ENCODE measurements at places on chromosomes 16 and 17.

DNA sequence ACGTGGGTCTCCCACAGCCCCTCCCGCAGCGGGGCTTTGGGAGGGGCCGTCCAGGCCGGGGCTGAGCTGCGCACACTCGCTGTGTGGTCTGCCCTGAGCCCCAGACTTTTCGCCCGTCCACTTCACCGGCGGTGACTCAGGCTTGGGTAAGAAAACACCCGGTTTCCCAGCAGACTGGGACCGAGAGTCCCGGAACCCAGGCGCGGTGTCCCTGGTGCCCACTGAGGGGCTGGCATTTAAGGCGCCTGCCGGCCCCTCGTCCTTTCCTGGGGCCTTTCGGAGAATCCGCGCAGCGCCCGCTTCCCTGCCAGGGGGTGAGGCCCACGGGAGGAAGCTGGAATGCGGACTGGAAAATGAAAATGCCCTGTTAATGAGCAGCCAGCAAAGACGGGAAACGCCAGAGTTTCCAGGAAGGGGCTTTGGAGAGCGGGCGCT lies 100.3 kb downstream of the C16orf95 start:
- DNase-seq = no peak

- no peak for DNase-seq
These were observed 129.9 kb upstream of the CACNG5 start for GRCh38 chr17:66704858-66705520.

DNA sequence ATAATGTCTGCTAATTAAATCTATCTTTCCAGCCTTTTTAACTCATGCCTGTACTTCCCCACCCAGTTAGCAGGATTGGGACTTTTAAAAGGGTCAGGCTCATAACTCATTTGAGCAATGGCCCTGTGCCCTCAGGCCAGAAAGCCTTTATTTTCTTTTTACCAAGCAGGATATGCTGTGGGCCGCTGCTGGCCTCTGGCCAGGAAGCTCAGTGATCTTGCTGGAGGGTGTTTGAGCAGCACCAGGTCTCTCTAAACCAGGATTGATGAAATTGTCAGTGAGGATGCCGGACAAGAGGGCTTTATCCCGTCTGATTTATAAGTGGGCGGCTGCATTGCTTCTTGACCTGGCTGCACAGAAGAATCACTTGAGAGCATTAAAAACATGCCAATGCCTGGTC lies 187.8 kb downstream of the RAB11FIP4 start:
- DNase-seq = peak; percentile 53

DNA sequence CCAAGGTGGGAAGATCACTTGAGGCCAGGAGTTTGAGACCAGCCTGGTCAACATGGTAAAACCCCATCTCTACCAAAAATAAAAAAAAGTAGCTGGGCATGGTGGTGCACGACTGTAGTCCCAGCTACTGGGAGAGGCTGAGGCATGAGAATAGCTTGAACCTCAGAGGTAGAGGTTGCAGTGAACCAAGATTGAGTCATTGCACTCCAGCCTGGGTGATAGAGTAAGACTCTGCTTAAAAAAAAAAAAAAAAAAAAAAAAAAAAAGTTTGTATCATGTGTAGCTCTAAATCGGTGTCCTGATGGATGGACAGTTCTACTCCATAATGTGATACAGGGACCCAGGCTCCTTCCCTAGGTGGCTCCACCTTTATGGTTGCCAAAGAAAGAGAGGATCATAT lies 497.1 kb upstream of the RBFOX1 start:
- DNase-seq = no peak

DNA sequence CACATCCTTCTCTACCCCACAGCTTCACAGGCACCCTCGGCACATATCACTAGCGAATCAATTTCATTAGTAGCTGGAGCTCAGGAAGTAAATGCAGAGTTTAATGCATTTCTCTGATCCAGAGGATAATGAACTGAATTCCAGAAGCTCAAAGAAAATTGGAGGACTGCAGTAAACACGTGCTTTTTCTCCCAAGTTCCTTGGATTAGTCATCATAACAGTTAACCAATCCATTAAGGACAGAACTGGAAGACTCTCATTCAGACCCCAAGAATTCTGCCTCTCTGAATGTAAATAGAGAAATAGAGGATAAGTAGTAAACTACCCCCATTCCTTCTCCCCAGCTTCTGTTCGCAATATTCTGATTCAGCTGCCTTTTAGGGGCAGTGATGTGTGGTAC lies 40.7 kb downstream of the DUSP14 start:
- DNase-seq = no peak

DNA sequence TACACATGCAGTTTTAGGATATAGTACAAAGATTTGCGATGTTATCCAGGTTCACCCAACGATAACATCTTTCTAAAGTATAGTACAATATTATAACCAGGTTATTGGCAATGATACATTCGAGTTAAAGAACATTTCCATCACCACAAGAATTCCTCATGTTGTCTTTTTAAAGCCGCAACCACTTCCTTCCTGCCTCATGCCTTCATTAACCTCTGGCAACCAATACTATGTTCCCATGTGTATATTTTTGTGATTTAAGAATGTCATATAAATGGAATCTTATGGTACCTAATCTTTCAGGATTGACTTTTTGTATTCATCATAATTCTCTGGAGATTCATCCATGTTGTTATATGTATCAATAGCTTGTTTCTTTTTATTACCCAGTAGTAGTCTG lies 1183.2 kb downstream of the CDH11 start:
- DNase-seq = peak; percentile 28

DNA sequence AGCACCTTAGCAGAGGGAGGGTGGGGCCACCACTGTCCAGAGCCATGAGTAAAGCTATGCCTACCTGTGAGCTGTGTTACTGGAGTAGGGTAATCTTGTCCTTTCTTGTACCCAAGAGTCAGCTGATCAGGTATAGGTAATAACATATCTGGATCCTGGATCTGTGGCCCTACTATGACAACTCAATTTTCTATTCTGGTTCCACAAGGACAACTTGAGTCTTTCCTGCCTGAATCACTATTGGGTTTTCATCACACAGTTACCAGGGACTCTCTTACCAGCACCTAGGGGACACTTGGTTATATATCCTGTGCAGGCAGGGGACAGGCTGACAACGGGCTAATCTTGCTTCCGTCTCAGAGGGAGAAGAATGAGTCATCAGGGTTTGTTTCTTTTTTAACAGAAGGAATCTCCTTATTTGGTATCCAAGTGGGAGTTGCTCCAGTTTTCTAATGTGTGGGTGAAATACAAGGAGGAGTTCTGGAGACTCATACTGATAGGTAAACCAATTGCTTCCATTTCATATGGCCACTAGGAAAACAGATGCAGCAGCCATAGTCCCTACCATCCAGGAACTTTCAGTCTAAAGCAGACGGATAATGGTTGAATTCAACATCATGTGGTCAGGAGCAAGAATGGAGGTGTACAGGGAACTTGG lies 6.8 kb downstream of the ZNF267 start:
- DNase-seq = peak; percentile 86

DNA sequence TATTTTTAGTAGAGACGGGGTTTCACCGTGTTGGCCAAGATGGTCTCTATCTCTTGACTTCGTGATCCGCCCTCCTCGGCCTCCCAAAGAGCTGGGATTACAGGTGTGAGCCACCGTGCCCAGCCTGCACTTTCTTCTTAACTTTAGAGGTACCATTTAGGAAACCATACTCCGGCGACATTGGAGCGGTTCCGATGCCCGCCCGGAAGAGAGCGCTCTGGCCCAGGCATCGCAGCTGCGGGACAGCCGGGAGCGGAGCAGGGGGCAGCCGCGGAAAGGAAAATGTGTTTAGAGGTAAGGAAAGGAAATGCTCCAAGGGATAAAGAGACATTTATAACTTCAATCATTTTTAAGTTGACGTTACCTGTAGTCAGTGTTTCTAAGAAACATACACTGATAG lies 6.0 kb upstream of the HS3ST3B1 start:
- DNase-seq = no peak

GRCh38 chr17:45680360-45680759 lies 103.8 kb upstream of the CRHR1 start:
- DNase-seq = no peak

DNA sequence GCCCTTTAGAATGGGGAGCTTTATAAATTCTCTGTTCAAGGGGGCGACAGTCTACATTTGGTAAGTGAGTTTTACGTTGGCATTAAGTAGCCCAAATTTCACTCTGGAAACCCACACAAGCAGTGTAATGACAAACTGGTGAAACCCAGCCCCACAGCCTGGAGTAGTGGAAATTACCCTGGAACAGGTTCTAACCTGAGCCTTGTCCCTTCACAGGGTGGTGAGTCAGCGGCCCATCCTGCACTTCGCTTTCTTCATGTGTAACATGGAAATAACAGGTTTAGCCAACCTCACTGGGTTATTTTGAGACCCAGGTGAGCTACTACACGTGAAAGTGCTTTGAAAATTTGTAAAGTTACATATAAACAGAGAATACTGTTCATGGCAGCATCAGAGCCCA lies 3.5 kb upstream of the TLCD3A start:
- DNase-seq = no peak

DNA sequence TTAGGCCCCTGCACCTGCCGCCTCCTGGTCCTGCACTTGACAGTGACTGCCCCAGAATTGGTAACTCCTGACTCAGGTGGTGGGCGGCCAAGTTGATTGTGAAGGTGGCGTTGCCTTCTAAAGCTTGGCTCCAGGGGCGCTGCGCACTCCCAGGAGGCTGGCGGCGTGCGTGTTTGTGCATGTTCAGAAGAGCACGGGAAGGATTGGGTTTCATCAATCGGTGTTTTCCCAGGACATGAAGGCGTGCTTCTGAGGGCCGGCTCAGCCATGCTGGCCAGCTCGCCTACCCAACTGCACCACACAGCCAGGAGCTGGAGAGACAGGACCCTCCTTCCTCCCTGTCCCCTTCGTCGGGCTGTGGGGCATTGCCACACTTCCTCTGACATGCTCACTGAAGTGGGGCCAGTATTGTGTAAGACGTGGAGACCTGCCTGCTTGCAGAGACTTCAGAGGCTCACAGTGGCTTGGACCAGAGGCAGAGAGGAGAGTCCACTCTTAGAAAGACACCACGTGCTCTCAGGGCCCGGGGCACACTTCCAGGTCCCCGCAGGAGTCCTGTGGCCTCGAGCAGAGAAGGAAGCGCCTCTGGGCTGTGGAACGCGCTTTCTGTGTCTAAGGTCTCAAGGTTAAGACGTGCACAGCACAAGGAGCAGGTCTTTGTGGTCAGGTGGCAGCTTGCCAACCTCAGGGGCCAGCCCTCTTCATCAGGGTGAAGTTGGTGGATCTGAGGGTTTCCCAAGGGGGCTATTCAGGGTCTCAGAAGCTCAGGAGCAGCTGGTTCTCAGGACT lies 2.8 kb downstream of the RAB40C start:
- no peak for DNase-seq

- no peak for DNase-seq
These were observed 52.8 kb downstream of the USP10 start for GRCh38 chr16:84752600-84752999.

DNA sequence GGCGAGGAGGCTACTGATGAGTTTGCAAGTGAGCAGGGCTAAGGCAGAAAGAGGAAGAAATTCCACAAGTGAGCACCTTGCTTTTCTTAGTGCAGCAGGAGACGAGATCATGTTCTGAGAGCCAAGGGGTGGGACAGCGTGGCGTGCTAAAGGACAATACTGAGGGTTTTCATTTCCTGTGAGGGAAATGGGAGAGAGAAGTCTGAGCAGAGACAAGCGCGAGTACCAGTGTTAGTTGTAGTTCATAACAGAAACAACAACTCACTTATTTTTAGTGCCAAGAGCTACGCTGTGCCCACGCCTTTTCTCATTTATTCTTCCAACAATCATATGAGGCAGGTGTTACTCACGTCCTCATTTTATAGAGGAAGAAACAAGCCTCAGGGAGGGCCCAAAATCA lies 2.3 kb downstream of the SPACA3 start:
- DNase-seq = no peak

GRCh38 chr16:28136751-28137434 lies 73.4 kb upstream of the GSG1L start:
- DNase-seq = no peak

DNA sequence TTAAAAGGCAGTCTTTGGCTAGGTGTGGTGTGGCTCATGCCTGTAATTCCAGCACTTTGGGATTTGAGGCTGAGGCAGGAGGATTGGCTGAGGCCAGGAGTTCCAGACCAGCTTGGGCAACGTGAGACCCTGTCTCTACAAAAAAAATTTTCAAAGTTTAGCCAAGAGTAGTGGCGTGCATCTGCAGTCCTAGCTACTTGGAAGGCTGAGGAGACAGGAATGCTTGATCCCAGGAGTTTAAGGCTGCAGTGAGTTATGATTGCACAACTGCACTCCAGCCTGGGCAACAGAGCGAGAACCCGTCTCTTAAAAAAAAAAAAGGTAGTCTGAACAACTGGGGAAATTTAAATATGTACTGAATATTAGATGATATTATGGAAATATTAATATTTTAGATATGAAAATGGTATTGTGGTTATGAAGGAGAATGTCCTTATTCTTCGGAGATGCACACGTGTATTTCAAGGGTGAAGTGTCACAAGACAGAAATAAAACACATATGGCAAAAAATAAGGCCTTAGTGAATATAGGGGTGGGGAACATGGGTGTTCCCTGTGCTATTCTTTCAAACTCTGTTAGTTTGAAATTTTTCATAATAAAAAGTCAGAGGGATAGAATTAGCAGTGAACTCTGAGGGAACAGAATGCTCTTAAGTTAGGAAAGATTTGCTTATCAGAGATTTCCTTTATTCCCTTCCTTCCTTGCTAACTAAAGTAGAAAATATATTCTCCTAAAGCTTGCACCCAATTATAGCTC lies 144.7 kb downstream of the CDK5R1 start:
- DNase-seq = no peak

GRCh38 chr17:75240394-75241142 lies 20.8 kb downstream of the GGA3 start:
- peak; percentile 13 for DNase-seq

- peak; percentile 74 for DNase-seq
These were observed 91.2 kb downstream of the IRX5 start for GRCh38 chr16:55021595-55022475.

DNA sequence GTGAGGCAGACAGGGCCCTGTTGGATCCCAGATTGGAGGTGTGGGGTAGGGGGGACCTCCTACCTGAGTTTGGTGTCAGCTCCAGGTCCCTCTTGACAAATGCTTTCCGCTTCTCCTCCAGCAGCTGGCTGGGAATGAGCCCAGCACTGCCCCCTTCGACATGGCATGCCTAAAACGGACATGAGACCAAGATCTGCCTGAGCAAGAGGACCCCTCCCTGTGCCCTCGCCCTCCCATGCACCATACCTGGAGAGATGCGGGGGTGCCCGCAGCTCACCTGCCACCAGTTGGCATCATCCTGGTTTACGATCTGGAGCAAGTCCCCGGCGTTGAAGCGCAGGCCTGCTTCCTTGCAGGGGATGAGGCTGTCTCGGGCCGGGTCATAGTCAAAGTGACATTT lies 26.2 kb downstream of the MPP2 start:
- DNase-seq = no peak

DNA sequence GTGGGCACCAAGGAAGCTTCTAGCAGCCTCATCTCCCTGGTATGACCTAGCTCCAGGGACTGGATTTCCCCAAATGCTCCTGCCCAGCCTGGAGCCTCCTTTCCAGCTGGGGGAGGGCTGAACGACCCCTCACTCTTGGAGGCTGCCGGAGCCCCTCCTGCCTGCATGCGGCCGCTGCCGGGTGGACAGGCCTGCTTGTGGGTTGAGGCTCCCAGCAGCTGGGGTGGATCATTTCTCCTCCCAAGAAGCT lies 213.6 kb downstream of the SEC14L1 start:
- no peak for DNase-seq

GRCh38 chr16:65989861-65990604 lies 376.5 kb upstream of the CDH5 start:
- DNase-seq = no peak

- DNase-seq = no peak
These were observed 9.4 kb upstream of the SOX9 start for GRCh38 chr17:72111336-72111923.

- no peak for DNase-seq
These were observed 163.3 kb downstream of the KCNJ2 start for GRCh38 chr17:70332356-70333210.

GRCh38 chr16:87815567-87815966 lies 49.8 kb upstream of the KLHDC4 start:
- DNase-seq = no peak
